ENCODE measurements at places on chromosomes 16 and 17. TPM values are rescaled to one million over a fixed set of nuclear protein-coding genes. Genes with fewer than 3 reads are reported as not detected.

CRYBA1 gene
- total RNA-seq, result not detected

MRPL58 gene
- 55.1 TPM for total RNA-seq

FAM171A2 gene
- total RNA-seq, result 7.1 TPM

DNA sequence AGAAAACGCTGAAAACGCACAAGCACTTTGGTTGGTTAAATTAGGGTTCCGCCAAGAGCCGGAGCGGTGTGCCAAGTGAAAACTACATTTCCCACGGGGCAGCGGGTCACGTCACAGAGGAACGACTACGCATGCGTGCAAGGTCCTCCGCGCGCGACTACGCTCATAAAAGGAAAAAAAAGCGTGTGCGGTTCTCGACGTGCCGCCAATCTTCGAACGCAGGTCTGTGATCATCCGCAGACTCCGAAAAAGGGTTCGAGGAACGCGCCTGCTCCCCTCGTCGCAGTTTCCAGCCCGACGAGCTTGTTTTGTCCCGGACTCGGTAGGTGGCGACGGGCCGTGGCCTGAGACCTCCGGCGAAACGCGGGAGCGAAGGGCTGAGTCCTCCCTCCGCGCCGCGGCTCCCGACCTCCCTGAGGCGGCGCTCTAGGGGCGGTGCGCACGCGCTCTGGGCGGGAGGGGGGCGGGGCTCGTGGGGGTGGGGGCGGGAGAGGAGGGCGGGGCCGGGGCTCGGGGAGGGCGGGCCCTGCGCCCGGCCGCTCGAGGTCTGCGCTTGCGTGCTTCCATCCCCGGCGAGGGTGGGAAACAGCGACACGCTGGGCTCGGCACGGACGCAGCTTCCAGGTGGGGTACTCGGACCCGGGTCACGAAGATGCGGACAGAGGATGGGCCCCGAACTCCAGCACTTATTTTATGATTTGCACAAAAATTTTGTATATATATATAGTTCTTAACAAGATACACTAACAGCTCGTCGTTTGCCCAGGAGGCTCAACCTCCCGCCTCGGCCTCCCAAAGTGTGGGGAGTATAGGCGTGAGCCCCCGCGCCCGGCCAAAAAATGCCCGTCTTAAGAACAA, at the start of gene SGF29:
Gene SGF29, plus strand, starts transcription at position 145 of the 858 bp plus-strand sequence. CDS start 27,150 bp downstream, outside the sequence.
- peaks cover 13% of the 10 kb centered on the region for H3K4me1 ChIP-seq
- peak within 1 kb of the TSS; percentile 45 for H3K4me3 ChIP-seq
- DNase-seq, result peak; percentile 94
- H3K27me3 ChIP-seq, result no peaks in the 10 kb centered on the region
- peaks cover 4% of the 10 kb centered on the region for H3K36me3 ChIP-seq

- no peak overlapping the region for H3K4me3 ChIP-seq
- no peak overlapping the region for H3K27ac ChIP-seq
- H3K27me3 ChIP-seq, result no peaks in the 10 kb centered on the region
- no peak for DNase-seq
Measured at GRCh38 chr17:14494161-14494560, 193.3 kb downstream of the HS3ST3B1 start.

DNA sequence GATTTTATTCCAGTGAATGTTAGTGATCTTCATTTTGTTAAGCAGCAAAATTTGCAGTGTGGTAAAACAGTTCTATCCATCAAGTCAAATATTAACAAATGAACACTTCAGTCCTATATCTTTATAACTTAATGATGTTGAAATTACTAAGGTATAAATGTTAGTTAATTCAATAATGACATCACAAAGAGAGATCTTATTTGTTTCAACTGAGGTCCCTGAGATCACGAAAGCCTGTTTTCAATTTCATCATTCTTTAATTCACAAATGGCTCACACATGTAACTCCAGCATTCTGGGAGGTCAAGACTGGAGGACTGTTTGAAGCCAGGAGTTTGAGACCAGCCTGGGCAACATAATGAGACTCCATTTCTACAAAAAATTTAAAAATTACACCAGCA, 13.9 kb downstream of the SMURF2 start:
- no peaks in the 10 kb centered on the region for H3K4me1 ChIP-seq
- no peak overlapping the region for H3K27ac ChIP-seq
- H3K4me3 ChIP-seq, result no peak overlapping the region
- DNase-seq, result no peak
- no peaks in the 10 kb centered on the region for H3K36me3 ChIP-seq

DNA sequence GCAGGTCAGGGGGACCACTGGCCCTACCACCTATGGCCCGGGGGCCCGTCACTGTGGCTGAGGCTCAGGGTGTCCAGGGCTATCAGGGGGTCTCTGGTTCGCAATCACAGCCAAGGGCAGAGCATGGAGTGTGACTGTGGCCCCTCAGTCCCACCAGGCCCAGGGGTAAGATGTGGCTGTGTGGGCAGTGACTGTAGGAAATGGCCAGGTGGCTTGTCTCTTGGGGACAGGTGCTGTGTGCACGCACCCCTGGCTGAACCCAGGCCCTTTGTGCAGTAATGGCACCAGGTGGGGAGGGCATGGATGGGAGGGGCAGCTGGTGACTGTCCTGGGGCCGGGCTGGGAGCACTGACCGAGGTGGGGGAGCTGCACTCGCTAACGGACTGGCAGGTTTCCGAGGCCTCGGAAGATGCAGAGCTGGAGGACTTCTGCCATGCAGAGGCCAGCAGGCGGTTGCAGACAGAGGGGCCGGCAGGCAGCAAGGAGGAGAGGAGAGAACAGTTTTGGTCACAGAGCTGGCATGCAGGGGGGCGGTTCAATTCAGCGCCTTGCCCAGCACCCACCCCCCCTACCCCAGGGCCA, 18.8 kb downstream of the IL34 start:
- H3K36me3 ChIP-seq, result peaks cover 46% of the 10 kb centered on the region
- H3K27me3 ChIP-seq, result no peaks in the 10 kb centered on the region
- H3K27ac ChIP-seq, result no peak overlapping the region
- no peak overlapping the region for H3K4me3 ChIP-seq
- H3K4me1 ChIP-seq, result no peaks in the 10 kb centered on the region

DNA sequence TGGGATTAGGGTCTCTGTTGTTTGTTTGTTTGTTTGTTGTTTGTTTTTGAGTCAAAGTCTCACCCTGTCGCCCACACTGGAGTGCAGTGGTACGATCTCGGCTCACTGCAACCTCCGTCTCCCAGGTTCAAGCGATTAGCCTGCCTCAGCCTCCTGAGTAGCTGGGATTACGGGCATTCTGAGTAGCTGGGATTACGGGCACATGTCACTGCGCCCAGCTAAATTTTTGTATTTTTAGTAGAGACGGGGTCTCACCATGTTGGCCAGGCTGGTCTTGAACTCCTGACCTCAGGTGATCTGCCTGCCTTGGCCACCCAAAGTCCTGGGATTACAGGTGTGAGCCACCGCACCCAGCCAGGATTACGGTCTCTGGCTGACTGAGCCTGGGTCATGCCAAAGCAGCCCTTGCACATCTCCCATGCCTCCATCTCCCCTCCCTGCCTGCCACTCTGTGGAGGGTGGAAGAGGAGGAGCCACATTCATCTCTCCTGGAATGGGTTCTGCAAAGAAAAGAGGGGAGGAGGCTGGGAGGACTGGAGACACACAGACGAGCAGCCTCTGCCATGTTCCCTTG, 59.2 kb downstream of the BEAN1 start:
- DNase-seq, result no peak
- H3K4me1 ChIP-seq, result peaks cover 23% of the 10 kb centered on the region
- H3K27ac ChIP-seq, result peak overlapping the region; percentile 0
- no peak overlapping the region for H3K4me3 ChIP-seq
- no peaks in the 10 kb centered on the region for H3K27me3 ChIP-seq
- H3K36me3 ChIP-seq, result no peaks in the 10 kb centered on the region

- no peak overlapping the region for H3K27ac ChIP-seq
- peak; percentile 86 for DNase-seq
- H3K4me3 ChIP-seq, result no peak overlapping the region
Measured at GRCh38 chr16:8887952-8888560, 5.9 kb downstream of the LITAFD start.

DNA sequence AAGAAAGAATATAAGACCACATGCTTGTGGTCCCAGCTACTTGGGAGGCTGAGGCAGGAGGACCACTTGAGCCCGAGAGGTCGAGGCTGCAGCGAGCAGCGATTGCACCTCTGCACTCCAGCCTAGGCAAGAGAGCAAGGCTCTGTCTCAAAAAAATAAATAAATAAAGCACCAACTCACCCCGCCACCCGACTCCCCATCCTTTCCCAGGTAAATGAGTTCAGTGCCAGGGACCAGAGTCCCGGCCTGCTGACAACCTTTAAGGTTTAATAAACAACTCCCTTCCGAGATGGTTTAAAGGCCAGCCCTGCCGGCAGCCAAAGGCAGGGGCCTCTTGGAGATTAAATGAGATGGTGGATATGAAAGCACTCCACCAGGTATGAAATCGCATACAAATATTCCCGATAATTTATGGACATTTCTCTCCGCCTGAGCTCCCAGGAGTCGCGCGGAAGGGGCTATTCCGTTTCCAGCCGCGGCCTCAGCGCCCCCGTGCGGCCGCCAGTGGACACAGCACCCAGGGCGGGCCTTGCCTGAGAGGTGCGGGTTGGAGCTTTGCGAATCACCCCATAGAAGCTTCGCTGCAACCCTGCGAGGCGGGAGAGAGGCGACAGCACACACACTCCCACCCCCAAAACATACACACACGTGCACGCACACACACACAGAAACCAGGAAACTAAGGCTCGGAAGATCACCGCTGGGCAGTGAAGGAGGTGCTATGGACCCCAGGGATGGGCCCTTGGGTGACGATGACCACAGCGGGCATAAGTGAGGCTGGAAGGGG, 4.0 kb upstream of the RPL38 start:
- no peak overlapping the region for H3K4me3 ChIP-seq
- no peaks in the 10 kb centered on the region for H3K27me3 ChIP-seq
- no peaks in the 10 kb centered on the region for H3K36me3 ChIP-seq
- H3K27ac ChIP-seq, result no peak overlapping the region

- no peaks in the 10 kb centered on the region for H3K36me3 ChIP-seq
- H3K27me3 ChIP-seq, result no peaks in the 10 kb centered on the region
- H3K4me3 ChIP-seq, result no peak overlapping the region
- peaks cover 50% of the 10 kb centered on the region for H3K4me1 ChIP-seq
Measured at GRCh38 chr16:89823087-89823823, 5.0 kb upstream of the SPIRE2 start.

GRCh38 chr16:67187175-67187890, 2.6 kb downstream of the EXOC3L1 start:
- no peaks in the 10 kb centered on the region for H3K36me3 ChIP-seq
- H3K4me3 ChIP-seq, result no peak overlapping the region
- H3K4me1 ChIP-seq, result peaks cover 15% of the 10 kb centered on the region
- no peak overlapping the region for H3K27ac ChIP-seq
- H3K27me3 ChIP-seq, result no peaks in the 10 kb centered on the region

DNA sequence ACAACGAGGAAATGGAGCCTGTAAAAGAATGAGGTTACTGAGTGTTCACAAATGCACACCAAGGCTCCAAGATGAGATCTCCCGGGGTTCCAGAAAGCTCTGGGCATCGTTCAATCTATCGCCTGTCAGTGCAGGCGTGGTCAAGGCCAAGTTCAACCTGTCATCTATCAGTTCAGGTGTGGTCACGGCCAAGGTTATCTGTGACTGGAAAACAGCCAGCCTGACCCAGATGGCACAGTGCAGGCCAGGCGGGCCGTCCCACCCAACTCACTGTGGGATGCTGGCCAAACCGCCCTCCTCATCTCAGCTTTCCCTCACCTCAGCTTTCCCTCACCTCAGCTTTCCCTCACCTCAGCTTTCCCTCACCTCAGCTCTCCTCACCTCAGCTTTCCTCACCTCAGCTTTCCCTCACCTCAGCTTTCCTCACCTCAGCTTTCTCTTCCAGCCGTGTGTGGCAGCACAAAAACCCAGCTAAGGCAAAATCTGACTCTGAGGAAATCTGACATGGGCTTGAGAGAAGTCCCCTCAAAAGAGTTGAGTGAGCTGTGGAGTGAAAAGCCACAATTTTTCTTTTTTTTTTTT, 2.4 kb downstream of the CHMP1A start:
- no peaks in the 10 kb centered on the region for H3K27me3 ChIP-seq
- no peak overlapping the region for H3K27ac ChIP-seq
- H3K4me1 ChIP-seq, result peaks cover 8% of the 10 kb centered on the region
- DNase-seq, result no peak

GRCh38 chr16:1081734-1082265, 9.3 kb downstream of the SSTR5 start:
- no peaks in the 10 kb centered on the region for H3K27me3 ChIP-seq
- H3K27ac ChIP-seq, result no peak overlapping the region
- no peak for DNase-seq
- no peaks in the 10 kb centered on the region for H3K4me1 ChIP-seq
- no peaks in the 10 kb centered on the region for H3K36me3 ChIP-seq
- no peak overlapping the region for H3K4me3 ChIP-seq

GRCh38 chr16:81483970-81484595, 39.5 kb downstream of the CMIP start:
- H3K36me3 ChIP-seq, result no peaks in the 10 kb centered on the region
- no peak for DNase-seq
- H3K4me3 ChIP-seq, result no peak overlapping the region

DNA sequence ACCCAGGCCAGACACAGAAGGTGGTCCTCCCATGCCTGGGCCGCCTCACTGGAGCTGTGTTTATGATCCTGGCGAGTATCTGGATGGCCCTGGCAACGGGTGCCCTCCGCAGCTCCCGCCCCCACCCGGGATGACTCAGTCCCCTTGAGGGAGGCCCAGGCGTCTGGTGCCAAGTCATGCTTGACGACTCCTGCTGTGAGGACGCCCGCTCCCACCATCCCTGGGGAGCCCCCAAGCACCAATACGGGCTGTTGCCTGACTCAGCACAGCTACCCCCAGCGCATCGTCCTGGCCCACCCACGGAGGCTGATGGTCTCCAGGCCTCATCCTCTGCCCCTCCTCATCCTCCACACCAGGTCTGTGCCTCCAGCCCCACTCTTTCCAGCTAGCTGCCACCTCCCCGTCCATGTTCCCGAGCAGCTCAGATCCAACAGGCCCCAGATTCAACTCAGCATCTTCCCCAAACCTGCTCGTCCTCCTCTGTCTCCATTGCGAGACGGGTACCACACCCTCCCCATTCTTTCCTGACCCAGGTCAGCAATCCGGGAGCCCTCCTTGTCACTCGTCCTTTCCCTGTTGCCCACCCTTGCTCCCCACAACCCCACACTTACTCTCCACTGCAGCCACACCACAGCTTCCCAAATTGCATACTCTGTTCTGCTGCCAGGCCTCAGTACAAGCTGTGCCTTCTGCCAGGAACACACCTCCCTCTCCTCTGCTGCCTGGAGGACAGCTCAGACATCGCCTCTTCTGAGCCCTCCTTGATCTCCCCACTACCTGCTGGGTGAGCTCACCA, 2.6 kb downstream of the CAMKK1 start:
- no peaks in the 10 kb centered on the region for H3K36me3 ChIP-seq
- DNase-seq, result peak; percentile 91
- H3K4me3 ChIP-seq, result no peak overlapping the region
- H3K27ac ChIP-seq, result peak overlapping the region; percentile 30
- H3K4me1 ChIP-seq, result peaks cover 48% of the 10 kb centered on the region

DNA sequence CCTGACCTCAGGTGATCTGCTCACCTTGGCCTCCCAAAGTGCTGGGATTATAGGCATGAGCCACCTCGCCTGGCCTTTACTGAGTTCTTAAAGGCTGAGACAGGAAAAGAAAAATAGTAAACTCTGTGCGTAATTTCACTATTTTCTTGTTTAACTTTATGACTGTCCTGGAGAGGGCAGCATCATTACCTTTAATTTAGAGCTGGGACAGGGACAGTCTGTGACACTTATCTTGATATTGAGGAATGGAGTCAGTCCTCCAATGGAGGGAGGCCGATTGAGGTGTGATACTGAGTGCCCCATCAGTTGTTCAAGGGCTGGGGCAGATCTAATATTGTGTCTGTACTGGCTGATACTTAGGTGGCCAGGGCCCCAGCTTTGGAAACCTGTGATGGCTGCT, 21.5 kb upstream of the SPN start:
- H3K27me3 ChIP-seq, result no peaks in the 10 kb centered on the region
- no peaks in the 10 kb centered on the region for H3K36me3 ChIP-seq
- H3K4me3 ChIP-seq, result no peak overlapping the region

GRCh38 chr17:42740699-42741098, 4.1 kb downstream of the EZH1 start:
- DNase-seq, result no peak
- H3K27me3 ChIP-seq, result no peaks in the 10 kb centered on the region
- H3K4me3 ChIP-seq, result no peak overlapping the region
- no peaks in the 10 kb centered on the region for H3K36me3 ChIP-seq

All from thyroid gland (tissue), 4 donors.